ENCODE measurements at places on chromosomes 11 and 22.
A peak's percentile ranks its signal among the peaks of the same experiment; 100 is the strongest.

DNA sequence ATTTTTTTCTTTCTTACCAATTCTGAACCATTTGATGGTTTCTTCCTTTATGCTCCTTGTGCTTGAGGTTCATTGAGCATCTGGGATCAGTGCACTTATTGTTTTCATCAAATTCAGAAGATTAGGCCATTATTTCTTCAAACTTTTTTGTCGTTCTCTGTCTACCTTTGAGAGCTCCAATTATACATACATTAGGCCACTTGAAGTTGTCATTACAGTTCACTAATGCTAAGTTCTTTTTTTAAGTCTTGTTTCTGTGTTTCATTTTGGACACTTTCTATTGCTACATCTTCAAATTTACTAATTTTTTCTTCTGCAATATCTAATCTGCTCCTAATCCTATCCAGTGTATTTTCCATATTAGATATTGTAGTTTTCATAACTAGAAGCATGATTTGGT is 40.8 kb downstream of the CDPF1 start:
- no peak for DNase-seq

DNA sequence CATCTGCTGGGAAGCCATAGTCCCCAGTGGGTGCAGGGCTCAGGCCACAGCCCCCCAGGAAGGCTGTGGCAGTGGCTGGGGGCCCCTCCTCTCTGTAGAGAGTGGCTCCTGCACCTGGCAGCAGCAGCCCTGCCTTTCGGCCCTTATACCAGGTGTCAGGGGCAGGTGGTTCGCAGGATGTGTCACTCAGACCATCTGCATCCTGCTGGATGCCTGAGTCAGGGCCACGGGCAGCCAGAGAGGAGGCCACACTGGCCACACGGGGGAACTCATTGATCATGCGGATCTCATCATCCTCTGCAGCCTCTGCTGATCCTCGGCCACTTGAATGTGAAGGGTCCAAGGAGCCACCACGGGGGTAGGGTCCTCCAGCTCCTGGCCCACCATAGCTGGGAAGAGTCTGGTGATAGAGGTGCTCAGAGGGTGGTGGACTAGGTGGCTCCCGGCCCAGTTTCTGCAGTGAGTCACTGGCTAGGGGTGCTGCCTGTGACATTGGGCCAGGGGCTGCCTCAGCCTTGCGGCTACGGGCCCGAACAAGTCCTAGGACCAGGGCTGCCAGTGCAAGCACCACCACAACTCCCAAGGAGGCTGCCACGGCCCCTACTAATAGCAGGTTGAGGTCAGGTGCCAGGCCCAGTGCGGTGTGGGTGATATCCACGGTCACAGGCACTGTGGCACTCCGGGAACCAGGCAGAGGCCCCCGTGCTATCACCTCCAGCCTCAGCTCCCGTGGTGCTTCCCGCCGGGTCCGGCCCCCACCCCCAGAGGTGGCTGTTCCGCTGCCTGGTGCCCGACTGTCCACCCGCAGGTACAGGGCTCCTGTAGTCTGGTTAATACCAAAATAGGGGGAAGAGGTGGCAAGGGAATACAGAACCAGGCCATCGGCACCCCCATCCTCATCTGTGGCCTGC is 3.3 kb upstream of the TPP1 start:
- no peak for DNase-seq

- peak; percentile 68 for DNase-seq
These were observed 12.1 kb downstream of the ACP2 start for GRCh38 chr11:47236482-47236881.

DNA sequence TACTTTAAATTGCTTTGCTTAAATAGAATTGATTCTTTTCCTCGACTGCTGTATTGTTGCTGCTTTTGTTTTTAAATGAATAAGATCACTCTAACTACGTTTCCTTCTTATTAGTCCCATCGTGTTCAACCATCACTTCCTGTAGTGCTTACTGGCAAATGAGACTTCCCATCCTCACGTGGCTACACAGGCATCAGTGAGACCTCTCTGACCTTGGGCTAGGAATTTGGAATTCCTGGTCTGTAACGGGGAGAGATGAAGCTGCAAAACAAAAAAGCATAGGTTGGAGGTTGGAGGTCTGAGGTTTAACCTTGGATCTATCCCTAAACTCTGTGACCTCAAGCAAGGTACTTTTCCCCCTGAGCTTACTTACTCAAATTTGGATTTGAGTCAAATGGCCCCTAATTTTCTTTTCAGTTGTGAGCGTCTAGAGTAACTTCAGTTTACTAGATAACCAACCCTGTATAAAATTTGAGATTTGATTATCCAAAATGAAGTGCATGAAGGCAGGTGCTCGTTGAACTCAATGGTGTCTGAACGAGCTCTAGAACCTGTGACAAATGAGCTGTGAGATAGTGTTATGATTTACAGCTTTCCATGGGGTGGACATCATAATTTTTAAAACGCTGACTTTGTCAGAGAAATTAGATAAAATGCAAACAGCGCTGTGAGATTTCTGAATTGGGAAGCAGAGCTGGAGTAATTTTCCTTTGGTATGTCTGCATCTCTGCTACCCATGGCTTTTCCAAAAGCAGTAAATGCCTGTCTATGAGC is 151.2 kb downstream of the DBX1 start:
- no peak for DNase-seq

DNA sequence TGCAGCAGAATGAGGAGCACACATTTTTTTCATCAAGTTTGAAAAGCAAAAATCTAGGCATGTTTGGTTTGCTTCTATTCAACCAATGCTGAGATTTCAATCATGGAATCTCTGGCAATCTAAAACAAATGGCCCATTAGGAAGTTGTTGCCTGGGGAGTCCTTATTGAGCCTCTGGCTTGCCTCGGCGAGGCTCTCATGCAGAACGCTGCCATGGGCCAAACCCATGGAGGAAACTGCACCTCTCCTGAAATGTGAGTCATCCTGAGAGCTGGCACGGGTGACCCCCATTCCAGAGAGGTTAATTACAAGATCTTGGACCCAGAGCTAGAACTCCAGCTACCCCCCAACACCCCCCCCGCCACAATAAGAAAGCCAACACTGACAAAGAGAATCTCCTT is 80.7 kb downstream of the MN1 start:
- no peak for DNase-seq

- peak; percentile 33 for DNase-seq
These were observed 33.0 kb upstream of the P2RY2 start for GRCh38 chr11:73184953-73185671.

- DNase-seq = no peak
These were observed 36.9 kb downstream of the MORC2 start for GRCh38 chr22:30931541-30932300.

DNA sequence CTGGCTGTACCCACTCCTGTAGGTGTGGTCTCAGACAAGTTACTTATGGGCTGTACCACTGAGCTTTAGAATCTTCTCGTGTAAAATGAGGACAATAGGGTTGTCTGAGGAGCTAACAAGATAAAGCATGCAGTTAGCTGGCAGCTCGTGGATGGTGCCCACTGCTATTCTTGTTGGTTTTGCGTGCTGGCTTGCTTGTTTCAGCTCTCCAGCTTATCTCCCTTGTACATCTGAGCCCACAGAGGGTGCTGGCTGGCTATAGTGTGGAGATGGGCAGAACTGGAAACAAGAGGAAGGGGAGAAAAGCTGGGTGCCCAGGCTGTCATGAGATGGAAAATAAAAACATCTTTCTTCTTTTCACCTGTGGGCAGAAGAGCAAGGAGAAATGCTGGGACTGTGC is 46.5 kb upstream of the GALNT18 start:
- no peak for DNase-seq

DNA sequence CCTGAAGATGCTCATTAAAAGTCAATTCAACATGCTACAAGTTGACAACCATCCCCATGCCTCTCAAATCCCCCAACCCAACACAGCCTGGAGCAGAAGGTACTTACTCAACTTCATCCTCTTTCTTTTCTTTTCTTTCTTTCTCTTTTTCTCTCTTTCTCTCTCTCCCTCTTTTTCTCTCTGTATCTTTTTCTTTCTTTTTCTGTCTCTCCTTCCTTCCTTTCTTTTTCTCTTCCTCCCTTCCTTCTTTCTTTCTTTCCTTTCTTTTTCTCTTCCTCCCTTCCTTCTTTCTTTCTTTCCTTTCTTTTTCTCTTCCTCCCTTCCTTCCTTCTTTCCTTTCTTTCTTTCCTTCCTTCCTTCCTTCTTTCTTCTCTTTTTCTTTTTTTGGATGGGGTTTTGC is 135.7 kb upstream of the SEZ6L start:
- DNase-seq = no peak

- DNase-seq = no peak
These were observed 18.1 kb downstream of the DUSP8 start for GRCh38 chr11:1553808-1554594.

DNA sequence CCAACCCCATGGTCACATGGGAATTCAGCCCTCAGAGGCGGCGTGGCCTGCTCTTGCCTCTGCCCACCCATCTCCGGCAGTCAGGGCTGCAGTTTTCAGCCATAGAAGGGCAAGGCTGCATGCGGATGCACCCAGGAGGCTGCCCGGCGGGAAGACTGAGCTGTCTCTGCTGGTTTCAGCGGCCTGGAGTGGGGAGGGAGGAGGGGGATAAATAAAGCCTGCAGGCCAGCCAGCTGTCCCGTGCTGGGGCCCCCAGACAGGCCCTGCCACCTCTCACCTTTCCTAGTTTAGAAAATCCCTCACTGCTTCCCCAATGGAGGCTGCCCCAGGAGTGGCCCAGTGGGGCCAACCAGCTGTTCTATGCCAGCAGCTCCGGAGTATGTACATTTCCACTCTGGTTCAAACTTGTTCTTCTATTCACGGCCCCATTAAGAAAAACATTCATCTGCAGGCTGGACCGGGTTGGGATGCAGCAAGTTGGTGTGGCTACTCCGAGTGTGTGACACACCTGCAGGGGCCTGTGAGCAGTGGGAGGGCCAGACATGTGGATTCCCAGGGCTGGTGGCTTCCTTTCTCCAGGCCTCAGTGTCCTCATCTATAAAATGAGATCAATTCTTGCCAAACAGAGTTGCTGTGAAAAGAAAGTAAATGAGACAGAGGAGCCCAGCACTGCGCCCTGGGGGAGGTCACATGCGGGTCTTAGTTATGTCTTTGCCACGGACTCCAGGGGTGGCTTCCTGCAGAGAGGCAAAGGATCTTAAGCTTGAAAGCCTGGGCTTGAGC is 5.0 kb downstream of the MICALL1 start:
- DNase-seq = no peak

DNA sequence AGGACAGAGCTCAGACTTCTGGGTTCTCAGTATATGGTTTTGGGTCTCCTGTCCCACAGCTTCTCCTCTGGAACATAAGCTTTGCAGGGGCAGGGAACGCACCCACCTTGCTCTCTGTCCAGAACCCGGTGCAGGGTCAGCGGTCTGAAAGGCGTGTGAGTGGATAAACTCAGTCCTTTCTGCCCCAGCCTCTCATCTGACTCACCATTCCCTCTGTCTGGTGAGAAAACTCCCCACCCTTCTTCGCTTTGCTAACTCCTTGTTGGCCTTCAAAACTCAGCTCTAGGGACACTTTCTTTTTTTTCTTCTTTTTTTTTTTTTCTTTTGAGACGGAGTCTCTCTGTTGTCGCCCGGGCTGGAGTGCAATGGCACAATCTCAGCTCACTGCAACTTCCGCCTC is 68.9 kb upstream of the NUP50 start:
- DNase-seq = no peak

DNA sequence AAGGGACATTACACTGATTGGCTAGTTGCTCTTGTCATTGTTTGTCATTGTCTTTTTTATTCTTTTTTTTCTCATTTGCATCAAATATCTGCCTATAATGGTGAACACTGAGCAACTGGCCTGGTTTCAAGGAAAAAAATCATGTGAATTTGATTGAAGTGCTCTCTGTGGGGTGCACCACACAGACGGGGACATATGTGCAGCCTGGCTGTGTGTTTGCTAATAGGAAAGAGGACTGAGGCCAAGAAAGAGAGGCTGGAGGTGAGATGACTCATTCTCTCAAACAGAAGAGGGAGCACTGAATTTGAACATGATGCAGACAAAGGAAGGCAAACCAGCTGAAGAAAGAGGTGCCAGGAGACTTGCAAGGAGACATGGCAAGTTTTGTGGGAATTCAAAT is 684.9 kb upstream of the CCDC90B start:
- DNase-seq = peak; percentile 0

DNA sequence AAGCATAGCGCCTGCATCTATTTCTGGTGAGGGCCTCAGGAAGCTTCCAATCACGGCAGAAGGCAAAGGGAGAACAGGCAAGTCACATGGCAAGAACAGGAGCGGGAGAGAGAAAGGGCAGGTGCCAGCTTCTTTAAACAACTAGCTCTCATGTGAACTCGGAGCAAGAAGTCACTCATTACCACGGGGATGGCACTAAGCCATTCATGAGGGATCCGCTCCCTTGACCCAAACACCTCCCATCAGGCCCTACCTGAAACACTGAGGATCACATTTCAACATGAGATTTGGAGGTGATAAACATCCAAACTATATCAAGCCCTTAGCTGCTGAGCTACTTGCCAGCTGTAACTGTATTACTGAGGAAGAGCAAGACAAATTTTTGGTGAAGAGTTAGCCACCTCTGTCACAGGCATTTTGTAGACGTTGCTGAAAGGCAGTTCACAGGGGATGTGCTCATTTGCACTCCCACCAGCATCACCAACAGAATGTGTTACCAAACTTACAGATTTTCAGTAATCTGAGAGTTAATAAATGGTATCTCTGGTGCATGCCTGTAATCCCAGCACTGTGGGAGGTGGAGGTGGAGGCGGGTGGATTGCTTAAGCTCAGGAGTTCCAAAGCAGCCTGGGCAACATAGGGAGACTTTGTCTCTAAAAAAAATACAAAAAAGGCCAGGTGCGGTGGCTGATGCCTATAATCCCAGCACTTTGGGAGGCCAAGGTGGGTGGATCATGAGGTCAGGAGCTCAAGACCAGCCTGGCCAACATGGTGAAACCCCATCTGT is 398.2 kb downstream of the LARGE1 start:
- DNase-seq = no peak

GRCh38 chr22:48870436-48870835 is 957.2 kb downstream of the BRD1 start:
- DNase-seq = no peak

DNA sequence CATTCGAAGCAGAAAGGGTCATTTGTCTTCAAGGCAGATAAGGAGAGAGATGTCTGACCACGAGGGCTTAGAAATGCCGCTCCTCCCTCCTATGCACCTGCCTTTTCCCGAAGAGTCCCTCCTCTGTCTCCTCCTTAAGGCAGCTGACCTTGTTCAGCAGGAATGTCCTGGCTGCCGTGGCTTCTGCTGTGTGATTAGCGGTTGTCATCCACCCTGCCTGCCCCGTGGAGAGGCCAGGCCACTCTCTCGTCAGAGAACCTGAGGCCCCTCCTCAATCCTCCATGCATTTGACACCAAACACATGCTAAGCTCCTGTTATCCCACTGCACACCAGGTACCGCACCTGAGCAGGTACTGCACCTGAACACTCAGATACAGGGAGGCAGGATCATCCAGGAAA is 834.6 kb downstream of the TBC1D22A start:
- DNase-seq = no peak

DNA sequence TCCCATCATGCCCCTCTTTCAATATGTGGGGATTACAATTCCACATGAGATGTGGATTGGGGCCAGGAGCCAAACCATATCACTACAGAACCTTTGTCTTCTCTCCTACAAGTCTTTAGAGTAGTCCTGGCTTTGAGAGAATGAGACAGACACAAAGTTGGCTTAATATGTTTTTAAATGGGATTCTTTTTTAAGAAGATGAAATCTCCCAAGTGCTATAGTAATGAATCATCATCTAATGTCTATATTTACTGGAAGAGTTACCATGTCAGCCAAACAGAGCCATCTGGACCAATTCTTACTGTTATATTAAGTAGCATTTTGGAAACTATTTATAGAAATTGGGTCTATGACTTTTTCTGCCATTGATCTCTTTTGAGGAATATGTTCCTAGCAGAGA is 38.1 kb upstream of the CARD18 start:
- DNase-seq = peak; percentile 92

- peak; percentile 59 for DNase-seq
These were observed 243.5 kb downstream of the SBF2 start for GRCh38 chr11:10050561-10050960.
